ENCODE measurements at places on chromosomes 3 and 15. TPM values are rescaled to one million over a fixed set of nuclear protein-coding genes. Genes with fewer than 3 reads are reported as not detected.

GRCh38 chr15:96345560-96346399 is 15.3 kb downstream of the NR2F2 start:
- peak overlapping the region; percentile 74 for H3K4me3 ChIP-seq
- peak overlapping the region; percentile 87 for H3K27ac ChIP-seq

GRCh38 chr3:51704511-51704950 is 2.3 kb upstream of the GRM2 start:
- no peak overlapping the region for H3K27ac ChIP-seq
- H3K4me3 ChIP-seq = no peak overlapping the region
- DNase-seq = no peak
- H3K4me1 ChIP-seq = peaks cover 3% of the 10 kb centered on the region
- peaks cover 10% of the 10 kb centered on the region for H3K27me3 ChIP-seq
- peaks cover 9% of the 10 kb centered on the region for H3K36me3 ChIP-seq

DNA sequence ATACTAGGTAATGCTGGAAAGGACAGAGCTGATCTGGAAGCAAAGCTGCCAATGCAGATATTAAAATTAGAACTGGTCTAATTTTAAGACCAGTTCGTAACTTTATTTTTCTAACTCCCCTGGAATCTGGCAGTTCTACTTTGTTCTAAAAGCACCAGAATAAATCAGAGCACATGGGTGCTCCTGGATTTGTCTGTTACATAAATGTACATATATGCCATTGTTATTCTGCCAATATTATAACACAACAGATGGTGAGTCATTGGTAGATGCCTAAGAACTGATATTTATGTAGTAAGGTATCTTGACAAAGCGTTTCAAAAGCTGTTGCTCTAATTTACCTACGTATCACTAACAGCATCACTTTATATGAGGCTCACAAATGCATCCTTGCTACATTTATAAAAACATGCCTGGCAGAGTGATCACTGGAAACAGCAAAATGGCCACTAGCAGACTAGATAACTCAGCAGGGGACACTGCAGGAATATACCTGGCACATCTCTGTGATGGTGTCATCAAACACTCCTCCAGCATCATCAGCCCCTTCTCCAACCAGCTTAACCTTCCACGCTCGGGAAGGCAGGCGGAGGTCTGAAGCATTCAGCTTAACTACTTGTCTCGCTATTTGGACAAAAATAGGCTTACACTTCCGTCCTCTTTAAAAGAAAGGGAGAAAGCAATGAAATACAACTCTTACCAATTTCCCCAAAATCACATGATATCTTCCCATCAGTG is 26.2 kb downstream of the FBXL22 start:
- no peaks in the 10 kb centered on the region for H3K27me3 ChIP-seq
- DNase-seq = no peak
- H3K36me3 ChIP-seq = peaks cover 25% of the 10 kb centered on the region
- no peaks in the 10 kb centered on the region for H3K4me1 ChIP-seq
- H3K27ac ChIP-seq = no peak overlapping the region

DNA sequence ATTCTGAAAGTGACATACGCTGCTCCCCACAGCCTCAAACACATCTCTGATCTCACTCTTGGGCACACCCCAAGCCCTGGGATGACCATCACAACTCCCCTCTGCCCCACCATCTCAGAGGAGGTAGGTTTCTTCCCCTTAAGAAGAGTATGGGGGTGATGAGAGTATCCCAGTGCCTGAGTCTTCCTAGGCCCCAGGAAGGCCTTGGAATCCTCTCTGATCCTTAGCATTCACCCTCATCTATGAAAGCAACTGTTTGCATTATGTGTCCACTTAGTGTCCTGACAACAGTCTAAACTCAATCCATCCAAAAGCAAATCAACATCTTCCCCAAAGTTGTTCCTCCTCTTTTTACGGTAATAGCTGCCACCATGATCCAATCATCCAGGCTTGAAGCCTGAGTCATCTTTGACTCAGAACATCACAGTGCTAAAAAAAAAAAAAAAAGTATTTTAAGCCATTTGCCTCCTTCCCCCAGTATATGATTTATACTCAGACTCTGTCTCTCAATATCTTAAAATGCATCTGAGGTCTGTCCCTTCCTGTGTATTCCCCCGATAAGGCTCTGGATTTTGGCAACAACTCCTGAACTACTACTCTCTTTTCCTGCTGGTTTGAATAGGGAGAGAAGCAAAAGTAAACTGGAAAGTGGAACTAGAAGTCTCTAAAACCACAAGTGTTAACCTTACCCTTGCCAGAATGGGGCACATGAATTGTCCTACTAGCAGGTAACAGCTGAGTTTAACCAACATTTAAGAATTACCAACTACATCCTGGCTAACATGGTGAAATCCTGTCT is 22.5 kb downstream of the POPDC2 start:
- H3K27ac ChIP-seq = peak overlapping the region; percentile 80
- H3K36me3 ChIP-seq = no peaks in the 10 kb centered on the region
- no peak overlapping the region for H3K4me3 ChIP-seq
- peaks cover 34% of the 10 kb centered on the region for H3K4me1 ChIP-seq
- peak; percentile 91 for DNase-seq
- H3K27me3 ChIP-seq = no peaks in the 10 kb centered on the region

GRCh38 chr15:88220443-88221335 is 35.9 kb downstream of the NTRK3 start:
- no peaks in the 10 kb centered on the region for H3K4me1 ChIP-seq
- H3K27me3 ChIP-seq = no peaks in the 10 kb centered on the region
- no peak for DNase-seq
- no peak overlapping the region for H3K4me3 ChIP-seq

The ADGRG7 gene
- not detected for total RNA-seq

The CAMK2N2 gene
- total RNA-seq = not detected

The KNG1 gene
- total RNA-seq = not detected

Measured in endothelial cell of umbilical vein (primary cell).